Airway epithelial cell (primary cell): ENCODE measurements at places on chromosomes 16 and 17. TPM values are rescaled to one million over a fixed set of nuclear protein-coding genes. Genes with fewer than 3 reads are reported as not detected.

Gene ERN1
- 7.7 and 10.6 TPM in 2 replicates for total RNA-seq

Gene CHP2
- total RNA-seq = 0.37 and 0.85 TPM in 2 replicates

Gene DLX4
- total RNA-seq = 0.14 TPM in 1 of 2 replicates, not detected in the other

Gene KCNH4
- total RNA-seq = not detected in 2 replicates

Gene SPN
- total RNA-seq = not detected in 2 replicates

Gene TRAF7
- total RNA-seq = 58.2 and 65.4 TPM in 2 replicates

Gene KRT33B
- total RNA-seq = not detected in 2 replicates

Gene TBC1D3E
- total RNA-seq = not detected in 2 replicates

Gene CTRB1
- total RNA-seq = not detected in 2 replicates

Gene MT1M
- not detected in 2 replicates for total RNA-seq

Gene HOXB7
- 0.71 TPM in 1 of 2 replicates, not detected in the other for total RNA-seq
